ENCODE measurements at places on chromosomes 4 and X.

- DNase-seq, result no peak
Measured at GRCh38 chrX:129599499-129599898, 55.3 kb downstream of the APLN start.

DNA sequence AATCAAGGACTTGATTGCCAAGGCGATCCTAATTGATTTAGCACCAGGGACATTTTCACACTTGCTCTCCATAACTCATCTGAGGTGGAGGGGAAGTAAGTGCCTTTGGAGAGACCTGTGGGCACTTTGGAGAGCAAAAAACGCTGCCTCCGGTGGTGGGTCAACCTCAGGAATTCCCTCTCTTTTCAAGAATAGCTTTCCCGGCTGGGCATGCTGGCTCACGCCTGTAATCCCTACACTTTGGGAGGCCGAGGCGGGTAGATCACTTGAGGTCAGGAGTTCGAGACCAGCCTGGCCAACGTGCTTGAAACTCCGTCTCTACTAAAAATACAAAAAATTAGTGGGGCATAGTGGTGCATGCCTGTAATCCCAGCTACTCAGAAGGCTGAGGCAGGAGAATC is 49.2 kb downstream of the PRPS1 start:
- DNase-seq, result no peak

- DNase-seq, result no peak
Measured at GRCh38 chrX:10052906-10053625, 85.9 kb downstream of the CLDN34 start.

DNA sequence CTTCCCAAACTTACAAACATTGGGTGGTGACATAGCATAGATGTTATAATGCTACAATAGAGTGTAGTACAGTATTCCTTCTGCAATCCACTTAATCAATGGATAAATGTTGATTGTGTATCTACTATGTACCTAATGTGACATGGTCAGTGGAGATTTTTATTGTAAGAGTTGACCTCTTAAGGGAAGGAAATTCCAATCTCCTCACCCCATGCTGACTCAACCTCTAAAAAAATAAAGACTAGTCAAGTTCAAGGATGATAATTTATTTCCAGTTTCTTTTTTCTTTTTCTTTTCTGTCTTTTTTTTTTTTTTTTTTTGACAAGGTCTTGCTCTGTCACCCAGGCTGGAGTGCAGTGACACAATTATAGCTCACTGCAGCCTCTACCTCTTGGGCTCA is 206.5 kb upstream of the STS start:
- DNase-seq, result no peak

- peak; percentile 85 for DNase-seq
Measured at GRCh38 chrX:154827194-154828015, 7.1 kb downstream of the SMIM9 start.

DNA sequence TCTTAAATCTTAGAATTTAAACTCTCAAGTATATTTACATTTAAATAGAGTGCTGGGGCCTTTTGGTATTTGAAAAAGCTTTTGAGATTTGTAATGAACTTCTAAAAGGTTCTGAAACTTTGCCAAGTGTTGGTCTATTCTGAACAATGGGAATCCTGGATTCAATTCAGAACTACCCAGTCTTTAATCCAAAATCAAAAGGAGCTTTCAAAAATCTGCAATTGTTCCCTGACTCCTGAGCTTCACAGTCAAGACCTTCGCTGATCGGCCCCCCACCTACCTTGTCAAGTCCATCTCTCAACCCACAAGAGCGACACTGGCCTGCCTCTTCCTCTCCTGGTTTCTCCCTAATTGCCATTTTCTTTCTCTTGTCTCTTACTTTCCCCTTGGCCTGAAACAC is 666.1 kb upstream of the BOD1L1 start:
- DNase-seq, result no peak

DNA sequence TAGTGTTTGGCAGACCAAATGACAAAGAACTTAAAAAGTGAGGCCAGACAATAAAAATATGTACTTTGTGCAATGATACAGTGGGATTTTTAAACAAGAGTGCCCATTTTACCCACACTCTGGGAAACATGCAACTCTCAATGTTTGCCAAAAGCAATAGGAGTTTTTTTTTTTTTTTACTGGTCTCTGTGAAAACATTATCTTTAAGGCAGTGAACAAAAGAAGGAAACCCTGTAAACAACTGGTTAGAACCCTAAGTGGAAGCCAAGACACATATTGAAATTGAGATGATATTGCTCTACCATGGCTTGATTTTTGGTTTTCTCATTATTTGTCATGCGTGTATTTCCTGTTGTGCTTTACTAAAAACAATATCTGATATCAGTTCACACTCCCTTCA is 67.2 kb upstream of the PPP3CA start:
- DNase-seq, result no peak

DNA sequence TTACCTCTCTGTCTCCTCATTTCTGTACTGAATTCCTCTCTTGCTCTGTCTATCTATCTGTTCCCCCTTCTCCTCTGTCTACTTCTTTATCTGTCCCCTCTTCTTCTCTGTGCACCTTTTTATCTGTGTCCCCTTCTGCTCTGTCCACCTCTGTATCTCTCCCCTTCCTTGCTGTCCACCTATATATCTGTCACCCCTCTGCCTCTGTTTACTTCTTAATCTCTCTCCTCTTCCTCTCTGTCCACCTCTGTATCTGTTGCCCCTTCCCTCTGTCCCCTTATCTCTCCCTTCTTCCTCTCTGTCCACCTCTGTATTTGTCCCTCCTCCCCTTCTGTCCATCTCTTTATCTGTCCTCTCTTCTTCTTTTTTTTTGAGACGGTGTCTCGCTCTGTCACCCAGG is 8.9 kb downstream of the CCDC22 start:
- no peak for DNase-seq

- no peak for DNase-seq
Measured at GRCh38 chrX:82973646-82974045, 534.4 kb upstream of the POU3F4 start.

DNA sequence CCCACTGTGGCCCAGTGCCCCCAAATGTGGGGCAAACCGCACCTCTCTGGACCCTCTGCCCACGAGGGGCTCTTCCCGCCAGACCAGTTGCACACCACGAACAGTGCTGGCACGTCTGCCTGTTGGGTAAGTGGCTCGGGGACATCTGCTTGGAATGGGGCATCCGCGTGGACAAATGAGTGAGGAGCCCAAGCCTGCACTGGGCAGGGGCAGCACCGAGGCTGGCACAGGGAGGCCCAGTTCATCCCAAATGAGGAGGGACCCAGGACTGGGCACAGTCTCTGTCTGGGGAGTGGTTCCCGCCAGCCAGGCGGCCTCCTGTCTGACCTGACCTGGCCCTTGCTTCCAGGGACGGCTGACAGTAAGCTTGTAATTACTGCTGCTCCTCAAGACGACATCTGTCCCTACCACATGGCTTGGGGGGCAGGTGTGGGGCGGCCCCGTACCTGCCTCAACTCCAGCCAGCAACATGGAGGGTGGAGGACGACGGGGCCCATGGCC is 3.2 kb downstream of the SPON2 start:
- DNase-seq, result no peak

GRCh38 chr4:143701365-143701764 is 890 bp upstream of the FREM3 start:
- no peak for DNase-seq

DNA sequence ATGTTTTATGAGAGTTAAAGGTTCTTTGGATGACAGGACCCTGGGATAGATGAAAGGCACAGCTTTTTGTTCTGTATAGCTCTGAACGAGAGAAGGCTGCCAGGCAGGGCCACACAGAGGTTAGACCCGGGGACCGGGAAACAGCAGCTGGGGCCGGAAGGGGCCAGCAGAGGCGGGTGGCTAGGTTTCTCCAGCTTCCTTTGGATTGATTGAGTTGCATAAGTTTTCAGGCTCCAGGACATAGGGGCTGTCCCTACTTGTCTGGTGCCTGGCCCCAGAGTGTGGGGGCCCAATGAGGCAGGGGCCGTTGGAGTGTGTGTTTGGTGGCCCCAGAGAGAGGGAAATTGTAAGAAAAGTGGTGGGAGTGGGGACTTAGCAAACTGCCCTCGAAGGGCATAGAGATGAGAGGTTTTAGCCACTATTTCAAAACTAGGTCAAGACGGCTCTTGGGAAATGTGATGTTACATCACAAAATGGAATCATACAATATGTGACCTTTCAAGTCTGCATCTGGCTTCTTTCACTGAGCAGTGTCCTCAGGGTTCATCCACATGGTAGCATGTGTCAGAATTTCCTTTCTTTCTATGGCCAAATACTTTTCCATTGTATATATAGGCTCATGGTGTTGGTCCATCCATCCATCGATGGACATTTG is 3.7 kb downstream of the ZFP92 start:
- no peak for DNase-seq

GRCh38 chr4:54254915-54255246 is 25.8 kb downstream of the PDGFRA start:
- no peak for DNase-seq

DNA sequence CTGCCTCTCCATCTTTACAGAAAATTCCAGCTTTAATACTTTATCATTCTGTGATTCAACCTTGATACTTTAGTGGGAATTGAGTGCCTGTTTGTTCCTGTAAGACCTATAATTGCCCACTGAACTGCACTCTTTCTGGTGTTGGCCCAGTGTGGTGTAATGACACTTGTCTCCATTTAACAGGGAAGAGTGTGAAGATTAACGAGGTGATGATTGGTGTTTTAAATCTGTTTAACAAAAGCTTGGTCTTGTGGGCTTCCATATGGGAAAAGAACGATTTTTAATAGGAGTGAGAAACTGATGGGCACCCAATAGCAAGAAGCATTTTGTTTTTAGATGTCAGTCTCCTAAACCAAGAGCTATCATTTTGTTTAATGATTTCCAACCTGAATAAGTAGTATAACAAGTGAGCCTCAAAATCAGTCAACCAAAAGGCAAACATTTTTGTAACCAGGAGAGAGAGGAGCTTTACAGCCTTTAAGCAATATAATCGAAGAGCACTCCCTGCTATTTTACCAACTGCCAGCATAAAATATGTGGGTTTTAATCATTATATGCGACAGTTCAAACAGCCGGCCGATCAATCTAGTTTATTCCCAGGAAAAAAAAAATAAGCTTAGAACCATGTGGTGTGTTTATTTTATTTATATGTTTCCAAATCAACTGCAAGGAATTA is 50.2 kb downstream of the SUPT20HL1 start:
- DNase-seq, result no peak

- DNase-seq, result peak; percentile 91
Measured at GRCh38 chr4:677431-678293, 3.3 kb downstream of the MYL5 start.

- DNase-seq, result no peak
Measured at GRCh38 chr4:72602396-72603376, 33.7 kb upstream of the ADAMTS3 start.

DNA sequence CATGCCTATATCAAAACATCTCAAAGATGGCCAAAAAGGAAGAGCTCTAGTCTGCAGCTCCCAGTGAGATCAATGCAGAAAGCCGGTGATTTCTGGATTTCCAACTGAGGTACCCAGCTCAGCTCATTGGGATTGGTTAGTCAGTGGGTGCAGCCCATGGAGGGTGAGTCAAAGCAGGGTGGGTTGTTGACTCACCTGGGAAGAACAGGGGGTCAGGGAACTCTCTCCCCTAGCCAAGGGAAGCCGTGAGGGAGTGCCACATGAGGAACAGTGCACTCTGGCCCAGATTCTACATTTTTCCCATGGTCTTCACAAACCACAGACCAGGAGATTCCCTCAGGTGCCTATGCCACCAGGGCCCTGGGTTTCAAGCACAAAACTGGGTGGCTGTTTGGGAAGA is 57.3 kb upstream of the FGF16 start:
- DNase-seq, result no peak

DNA sequence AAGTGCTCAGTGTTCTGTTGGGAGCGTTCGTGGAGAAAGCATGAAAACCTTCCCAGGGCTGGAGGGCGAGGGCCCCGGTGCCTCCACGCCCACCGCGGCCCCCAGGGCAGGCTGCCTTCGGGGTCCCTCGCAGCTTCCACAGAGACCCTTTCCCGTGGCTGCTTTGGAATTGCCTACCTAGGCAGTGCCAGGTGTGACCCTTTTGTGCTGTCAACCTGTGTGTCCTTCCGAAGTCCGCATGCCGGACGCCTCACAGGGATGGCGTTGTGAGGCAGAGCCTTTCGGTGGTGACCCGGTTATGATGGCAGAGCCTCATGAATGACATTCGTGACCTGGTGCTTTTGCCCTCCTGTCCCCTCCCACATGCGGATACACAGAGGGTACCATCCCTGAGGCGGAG is 17.4 kb downstream of the TMEM175 start:
- no peak for DNase-seq

DNA sequence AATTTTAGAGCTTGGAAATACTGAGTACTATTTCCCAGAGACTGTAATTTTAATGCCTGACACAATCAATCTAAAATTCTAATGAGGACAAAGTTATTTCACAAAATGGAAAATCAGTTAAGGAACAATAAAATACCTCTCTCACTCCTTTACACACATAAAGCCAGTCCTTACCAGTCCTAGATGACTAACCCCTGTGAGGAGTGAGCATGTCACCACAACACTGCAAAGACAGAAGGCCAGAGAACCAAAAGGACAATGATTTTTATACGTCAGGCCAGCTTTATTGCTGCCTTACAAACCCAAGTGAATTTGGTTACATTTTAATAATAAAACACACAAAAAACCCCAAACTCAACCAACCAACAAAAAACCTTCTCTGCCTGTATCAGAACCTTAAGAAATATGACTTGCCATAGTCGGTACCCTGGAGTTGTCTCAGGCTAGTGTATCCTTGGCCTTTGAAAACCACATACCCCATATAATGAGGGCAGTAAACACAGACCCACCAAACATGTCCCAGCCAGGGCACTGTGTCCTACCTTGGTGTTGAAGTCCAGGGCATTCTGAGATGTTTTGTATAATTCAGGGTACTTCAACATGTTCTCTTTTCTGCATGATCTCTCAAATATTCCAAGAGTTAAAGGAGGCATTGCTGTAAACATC is 57.6 kb downstream of the SHISA3 start:
- no peak for DNase-seq

DNA sequence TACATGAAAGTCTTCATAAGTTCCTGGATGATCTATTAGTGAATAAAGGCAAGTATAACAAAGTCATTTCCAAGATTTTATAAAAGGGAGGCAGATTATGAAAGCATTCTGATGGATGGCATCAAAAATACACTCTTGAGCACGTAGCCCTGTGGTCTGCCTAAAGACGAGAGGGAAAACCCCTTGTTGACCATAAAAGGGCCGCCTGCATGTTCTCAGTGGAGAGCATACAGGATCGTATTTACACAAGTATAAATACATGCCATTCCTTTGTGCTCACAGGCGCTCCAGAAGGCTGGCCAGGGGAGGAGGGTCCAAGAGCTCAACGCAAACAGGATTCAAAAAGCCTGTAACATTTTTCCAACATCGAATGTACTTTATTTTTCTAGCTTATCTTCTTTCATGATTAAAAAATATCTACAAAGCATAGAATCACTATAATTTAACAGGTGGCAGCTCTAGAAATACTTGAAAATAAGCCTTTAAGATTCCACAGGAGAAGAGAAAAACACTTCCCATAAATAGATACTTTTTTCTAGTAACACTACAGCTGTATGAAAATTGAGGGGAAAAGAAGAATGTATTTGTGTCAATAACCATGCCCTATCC is 29.6 kb downstream of the PDGFC start:
- no peak for DNase-seq

DNA sequence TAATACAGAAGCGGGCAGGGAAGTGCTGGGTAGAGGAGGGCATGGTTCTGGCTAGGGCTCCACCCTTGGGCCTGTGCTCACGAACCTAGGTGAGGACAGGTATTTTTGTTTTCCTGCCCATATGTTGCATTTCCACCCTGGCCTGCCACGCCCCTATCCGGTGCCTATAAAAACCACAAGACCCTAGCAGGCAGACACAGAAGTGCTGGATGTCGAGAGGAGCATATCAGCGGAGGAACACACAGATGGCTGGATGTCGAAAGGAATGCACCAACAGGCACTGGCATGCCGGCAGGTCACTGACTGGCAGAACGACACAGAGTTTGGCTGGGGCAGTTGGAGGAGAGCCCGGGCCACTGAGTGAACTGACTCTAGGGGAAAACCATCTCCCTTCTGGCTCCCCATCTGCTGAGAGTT is 316.6 kb upstream of the BOD1L1 start:
- no peak for DNase-seq

All from Karpas-422 (cell line).